ENCODE measurements at places on chromosomes 12 and 14. TPM values are rescaled to one million over a fixed set of nuclear protein-coding genes. Genes with fewer than 3 reads are reported as not detected.

- H3K36me3 ChIP-seq, result no peaks in the 10 kb centered on the region
- no peaks in the 10 kb centered on the region for H3K27me3 ChIP-seq
- DNase-seq, result no peak
Measured at GRCh38 chr12:23352670-23353069, 596.8 kb downstream of the SOX5 start.

- no peak overlapping the region for H3K4me3 ChIP-seq
- H3K36me3 ChIP-seq, result no peaks in the 10 kb centered on the region
- no peak for DNase-seq
- no peak overlapping the region for H3K27ac ChIP-seq
- no peaks in the 10 kb centered on the region for H3K27me3 ChIP-seq
Measured at GRCh38 chr12:130984183-130985058, 30.7 kb downstream of the ADGRD1 start.

DNA sequence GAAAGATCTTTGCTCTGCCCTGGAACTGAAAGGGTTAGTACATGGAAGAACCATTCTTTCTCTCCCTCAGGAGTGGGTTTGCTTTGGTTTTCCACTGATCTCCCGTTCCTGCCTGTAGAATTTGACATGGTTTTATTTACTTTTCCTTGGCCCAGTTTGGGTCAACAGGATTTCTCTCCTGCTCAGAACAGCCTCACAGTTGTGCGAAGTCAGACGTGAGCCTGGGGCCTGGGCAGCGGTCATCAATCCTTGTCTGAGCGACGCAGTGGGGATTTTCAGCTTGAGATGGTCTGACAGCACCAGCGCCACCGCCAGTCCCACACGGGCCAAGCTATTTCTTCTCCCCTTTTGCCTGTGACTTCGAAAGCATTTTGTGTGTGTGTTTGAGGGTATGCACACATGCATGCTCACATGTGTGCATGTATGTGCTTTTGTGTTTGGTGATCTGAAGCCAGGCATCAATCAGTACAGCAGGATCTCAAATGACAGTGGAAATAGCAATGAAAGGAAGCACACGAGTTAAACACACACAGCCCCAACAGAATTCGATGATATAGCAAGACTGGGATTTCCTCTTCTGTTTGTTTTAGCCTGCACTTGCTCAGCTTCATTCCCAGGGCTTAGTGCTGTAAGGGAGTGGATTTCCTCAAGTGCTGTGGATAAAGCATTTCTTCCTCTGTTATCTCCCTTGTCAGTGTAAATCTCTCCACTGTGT lies 58.3 kb downstream of the SMOC1 start:
- H3K36me3 ChIP-seq, result no peaks in the 10 kb centered on the region
- H3K27me3 ChIP-seq, result no peaks in the 10 kb centered on the region
- no peak overlapping the region for H3K27ac ChIP-seq
- no peaks in the 10 kb centered on the region for H3K4me1 ChIP-seq

- no peaks in the 10 kb centered on the region for H3K27me3 ChIP-seq
- H3K4me3 ChIP-seq, result no peak overlapping the region
- DNase-seq, result no peak
- H3K36me3 ChIP-seq, result no peaks in the 10 kb centered on the region
- peaks cover 25% of the 10 kb centered on the region for H3K4me1 ChIP-seq
Measured at GRCh38 chr12:116123451-116124258, 153.8 kb downstream of the MED13L start.

GRCh38 chr14:73686901-73687300 lies 27.3 kb downstream of the PNMA1 start:
- H3K4me1 ChIP-seq, result no peaks in the 10 kb centered on the region
- H3K4me3 ChIP-seq, result no peak overlapping the region
- no peak overlapping the region for H3K27ac ChIP-seq

GRCh38 chr12:116385486-116386217 lies 108.2 kb upstream of the MED13L start:
- DNase-seq, result no peak
- peaks cover 10% of the 10 kb centered on the region for H3K4me1 ChIP-seq
- H3K36me3 ChIP-seq, result no peaks in the 10 kb centered on the region
- no peaks in the 10 kb centered on the region for H3K27me3 ChIP-seq

DNA sequence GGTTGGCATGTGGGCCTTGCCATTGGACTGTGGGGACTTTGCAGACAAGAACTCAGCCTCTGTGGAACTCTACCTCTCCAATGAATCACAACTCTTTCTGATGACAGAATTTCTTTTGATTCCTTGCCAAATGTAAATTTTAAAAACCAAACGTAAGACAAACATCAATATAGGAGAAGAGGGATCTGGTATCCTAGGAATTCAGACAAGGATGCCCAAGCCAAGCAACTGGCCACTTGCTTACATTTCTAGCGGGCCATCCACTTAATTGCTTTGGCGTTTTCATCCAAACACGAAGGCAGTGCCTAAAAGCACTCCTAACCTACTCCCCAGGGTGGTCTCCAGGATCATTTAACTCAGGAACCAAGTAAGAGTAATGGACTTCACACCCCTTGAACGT lies 23.4 kb upstream of the RAB35 start:
- H3K4me1 ChIP-seq, result no peaks in the 10 kb centered on the region
- DNase-seq, result no peak
- no peaks in the 10 kb centered on the region for H3K36me3 ChIP-seq
- H3K27ac ChIP-seq, result no peak overlapping the region
- H3K27me3 ChIP-seq, result no peaks in the 10 kb centered on the region
- no peak overlapping the region for H3K4me3 ChIP-seq

The KRT72 gene
- total RNA-seq, result not detected

DNA sequence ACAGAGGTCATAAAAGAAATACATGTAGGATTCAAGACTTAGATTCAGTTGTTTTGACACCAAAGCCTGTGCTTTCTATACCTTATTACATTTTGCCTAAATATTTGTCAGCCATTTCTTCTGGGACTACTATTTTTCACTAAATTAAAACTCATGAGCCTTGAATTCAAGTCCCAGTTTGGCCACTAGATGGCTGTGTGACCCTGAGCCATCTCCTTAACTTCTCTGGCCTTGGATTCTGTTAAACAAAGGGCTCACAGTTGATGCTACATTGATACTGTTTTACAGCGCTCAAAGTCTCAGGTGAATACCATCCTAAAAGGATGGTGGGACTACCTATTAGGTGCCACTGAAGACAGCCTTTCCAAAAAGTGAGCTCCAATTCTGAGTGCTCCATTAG lies 39.6 kb upstream of the CCDC198 start:
- no peak for DNase-seq
- H3K27ac ChIP-seq, result no peak overlapping the region
- H3K4me1 ChIP-seq, result no peaks in the 10 kb centered on the region
- no peak overlapping the region for H3K4me3 ChIP-seq

The TMEM63C gene
- not detected for total RNA-seq

GRCh38 chr14:100393906-100394732 lies 71.0 kb downstream of the SLC25A47 start:
- H3K4me3 ChIP-seq, result no peak overlapping the region
- H3K36me3 ChIP-seq, result no peaks in the 10 kb centered on the region
- H3K4me1 ChIP-seq, result no peaks in the 10 kb centered on the region
- H3K27me3 ChIP-seq, result no peaks in the 10 kb centered on the region
- H3K27ac ChIP-seq, result no peak overlapping the region
- DNase-seq, result no peak

The P2RX7 gene
- 2.6 TPM for total RNA-seq

The MORN3 gene
- total RNA-seq, result not detected

- no peaks in the 10 kb centered on the region for H3K27me3 ChIP-seq
- no peak overlapping the region for H3K4me3 ChIP-seq
- no peaks in the 10 kb centered on the region for H3K36me3 ChIP-seq
Measured at GRCh38 chr12:112422531-112422930, 3.8 kb downstream of the PTPN11 start.

Measured in uterus (tissue), 4 donors.